Panc1 (cell line): ENCODE measurements at places on chromosomes 7 and 10.
A peak's percentile ranks its signal among the peaks of the same experiment; 100 is the strongest.

GRCh38 chr10:78742730-78743615 lies 325.8 kb upstream of the ZMIZ1 start:
- no peaks in the 10 kb centered on the region for H3K27me3 ChIP-seq
- H3K27ac ChIP-seq, result no peak overlapping the region
- no peaks in the 10 kb centered on the region for H3K4me1 ChIP-seq
- no peaks in the 10 kb centered on the region for H3K36me3 ChIP-seq
- H3K4me3 ChIP-seq, result no peak overlapping the region

GRCh38 chr10:72932259-72933015 lies 22.2 kb downstream of the PLA2G12B start:
- no peaks in the 10 kb centered on the region for H3K36me3 ChIP-seq
- no peak overlapping the region for H3K27ac ChIP-seq
- no peaks in the 10 kb centered on the region for H3K4me1 ChIP-seq
- H3K4me3 ChIP-seq, result no peak overlapping the region
- H3K27me3 ChIP-seq, result 0 out of 2 replicates have a peak, but pooled peaks cover 2% of the 10 kb centered on the region

GRCh38 chr10:124975977-124976514 lies 34.1 kb downstream of the ZRANB1 start:
- no peak for DNase-seq
- H3K4me3 ChIP-seq, result no peak overlapping the region
- peaks cover 5% of the 10 kb centered on the region; the same call in 1 of the 2 replicates for H3K36me3 ChIP-seq

GRCh38 chr7:54831046-54831643 lies 72.1 kb upstream of the SEC61G start:
- no peak overlapping the region for H3K4me3 ChIP-seq
- DNase-seq, result no peak
- H3K36me3 ChIP-seq, result no peaks in the 10 kb centered on the region
- 0 out of 2 replicates have a peak, but pooled peaks cover 3% of the 10 kb centered on the region for H3K4me1 ChIP-seq

- no peak overlapping the region for H3K4me3 ChIP-seq
- no peak for DNase-seq
- 0 out of 2 replicates have a peak, but pooled peaks cover 5% of the 10 kb centered on the region for H3K4me1 ChIP-seq
Observed at GRCh38 chr10:69232252-69232651, 12.1 kb downstream of the HKDC1 start.

DNA sequence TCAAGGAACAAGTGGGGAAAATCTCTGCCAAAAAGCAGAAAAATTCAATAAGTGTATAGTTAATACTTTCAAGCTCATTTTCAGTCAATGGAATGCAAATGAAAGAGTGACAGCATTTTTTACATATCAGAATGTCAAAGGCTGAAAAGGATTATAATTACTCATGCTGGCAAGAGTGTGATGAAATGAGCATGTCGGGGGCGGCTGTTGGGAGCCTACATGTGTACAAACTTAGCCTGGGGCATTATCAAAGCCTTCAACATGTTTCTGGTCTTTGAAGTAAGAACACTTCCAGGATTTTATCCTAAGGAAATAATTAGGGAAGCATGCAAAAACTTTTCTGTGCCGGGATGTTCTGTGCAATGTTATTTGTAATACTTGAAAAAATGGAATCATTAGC lies 221.7 kb upstream of the LYZL1 start:
- no peak overlapping the region for H3K4me3 ChIP-seq
- no peak overlapping the region for H3K27ac ChIP-seq
- peaks cover 2% of the 10 kb centered on the region; the same call in 1 of the 2 replicates for H3K27me3 ChIP-seq
- H3K4me1 ChIP-seq, result no peaks in the 10 kb centered on the region
- no peak for DNase-seq
- H3K36me3 ChIP-seq, result no peaks in the 10 kb centered on the region

GRCh38 chr7:84847790-84848189 lies 339.1 kb downstream of the SEMA3D start:
- H3K4me3 ChIP-seq, result no peak overlapping the region
- no peaks in the 10 kb centered on the region for H3K36me3 ChIP-seq
- no peak overlapping the region for H3K27ac ChIP-seq
- DNase-seq, result no peak

- no peaks in the 10 kb centered on the region for H3K36me3 ChIP-seq
- no peak for DNase-seq
- no peaks in the 10 kb centered on the region for H3K4me1 ChIP-seq
- H3K4me3 ChIP-seq, result no peak overlapping the region
- no peak overlapping the region for H3K27ac ChIP-seq
Observed at GRCh38 chr10:84825330-84825729, 496.9 kb downstream of the CCSER2 start.

GRCh38 chr10:31148951-31149350 lies 117.3 kb upstream of the ZNF438 start:
- H3K4me1 ChIP-seq, result no peaks in the 10 kb centered on the region
- no peak for DNase-seq
- H3K27ac ChIP-seq, result no peak overlapping the region
- no peaks in the 10 kb centered on the region for H3K27me3 ChIP-seq
- H3K4me3 ChIP-seq, result no peak overlapping the region
- no peaks in the 10 kb centered on the region for H3K36me3 ChIP-seq

DNA sequence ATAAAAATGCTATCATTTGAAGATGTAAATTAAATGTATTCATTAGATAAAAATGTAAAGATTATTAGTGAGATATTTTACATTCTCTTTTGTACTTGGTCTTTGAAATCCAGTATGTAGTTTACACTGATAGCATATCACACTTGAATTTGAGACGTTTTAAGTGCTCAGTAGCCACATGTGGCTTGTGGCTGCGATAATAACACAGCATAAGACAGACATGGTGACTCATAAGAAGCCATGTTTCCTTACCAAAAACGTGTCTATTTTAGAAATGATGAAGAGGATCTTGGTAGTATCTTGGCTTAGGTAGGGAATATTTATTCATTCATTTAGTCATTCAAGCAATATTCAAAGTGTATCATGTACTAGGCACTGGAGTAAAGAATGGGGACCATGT lies 149.3 kb downstream of the POU6F2 start:
- no peak overlapping the region for H3K4me3 ChIP-seq
- no peaks in the 10 kb centered on the region for H3K4me1 ChIP-seq
- H3K27me3 ChIP-seq, result no peaks in the 10 kb centered on the region; the same call in 1 of the 2 replicates
- DNase-seq, result no peak

GRCh38 chr10:84783386-84783785 lies 455.0 kb downstream of the CCSER2 start:
- H3K27me3 ChIP-seq, result no peaks in the 10 kb centered on the region
- DNase-seq, result peak; percentile 17
- no peaks in the 10 kb centered on the region for H3K36me3 ChIP-seq
- H3K27ac ChIP-seq, result no peak overlapping the region
- no peaks in the 10 kb centered on the region for H3K4me1 ChIP-seq

- H3K36me3 ChIP-seq, result no peaks in the 10 kb centered on the region
- H3K4me1 ChIP-seq, result no peaks in the 10 kb centered on the region
- no peak overlapping the region for H3K4me3 ChIP-seq
- no peak for DNase-seq
Observed at GRCh38 chr10:107420196-107420595, 255.7 kb upstream of the SORCS1 start.

DNA sequence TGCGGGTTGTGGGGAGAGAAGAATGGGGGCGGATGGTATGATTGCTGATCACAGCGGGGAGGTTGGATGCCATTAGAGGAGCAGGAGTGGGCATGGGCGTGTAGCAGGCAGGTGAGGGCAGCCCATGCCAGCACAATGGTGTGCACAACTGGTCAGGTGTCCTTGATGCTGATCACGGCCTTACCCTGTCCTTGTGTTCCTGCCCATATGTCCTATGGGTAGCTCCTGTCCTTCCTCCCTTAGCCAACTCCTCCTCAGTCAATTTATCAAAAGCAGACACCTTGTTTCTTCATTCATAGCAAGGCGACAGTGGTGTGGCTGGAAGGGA lies 30.7 kb downstream of the WDR86 start:
- no peaks in the 10 kb centered on the region for H3K36me3 ChIP-seq
- no peaks in the 10 kb centered on the region for H3K4me1 ChIP-seq
- H3K27ac ChIP-seq, result no peak overlapping the region
- H3K4me3 ChIP-seq, result no peak overlapping the region
- no peaks in the 10 kb centered on the region for H3K27me3 ChIP-seq
- no peak for DNase-seq

- H3K27ac ChIP-seq, result 0 out of 2 replicates have a peak overlapping the region, but pooled peaks have one; percentile 3
- H3K27me3 ChIP-seq, result no peaks in the 10 kb centered on the region
- no peaks in the 10 kb centered on the region for H3K36me3 ChIP-seq
- DNase-seq, result no peak
Observed at GRCh38 chr10:62025901-62026879, 124.7 kb downstream of the ARID5B start.

DNA sequence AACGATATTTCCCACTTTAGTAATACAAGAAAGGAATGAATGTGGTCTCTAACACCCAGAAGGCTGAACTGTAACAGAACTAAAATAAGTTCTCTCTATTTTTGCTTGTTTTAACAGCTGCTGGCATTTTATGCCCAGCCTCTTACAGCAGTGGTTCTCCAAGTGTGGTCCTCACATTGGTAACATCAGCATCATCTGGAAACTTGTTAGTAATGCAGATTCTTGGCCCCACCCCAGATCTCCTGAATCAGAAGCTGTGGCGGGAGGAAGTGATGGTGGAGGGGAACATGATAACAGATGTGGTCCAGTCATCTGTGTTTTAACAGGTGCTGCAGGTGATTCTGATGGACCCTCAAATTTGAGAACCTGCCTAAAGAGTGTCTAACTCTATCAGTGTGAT lies 170.1 kb downstream of the TMEM26 start:
- no peak for DNase-seq
- H3K4me3 ChIP-seq, result no peak overlapping the region
- H3K27me3 ChIP-seq, result no peaks in the 10 kb centered on the region
- H3K4me1 ChIP-seq, result no peaks in the 10 kb centered on the region

- no peak for DNase-seq
- H3K4me3 ChIP-seq, result no peak overlapping the region
Observed at GRCh38 chr7:131231381-131232220, 96.1 kb upstream of the MKLN1 start.

DNA sequence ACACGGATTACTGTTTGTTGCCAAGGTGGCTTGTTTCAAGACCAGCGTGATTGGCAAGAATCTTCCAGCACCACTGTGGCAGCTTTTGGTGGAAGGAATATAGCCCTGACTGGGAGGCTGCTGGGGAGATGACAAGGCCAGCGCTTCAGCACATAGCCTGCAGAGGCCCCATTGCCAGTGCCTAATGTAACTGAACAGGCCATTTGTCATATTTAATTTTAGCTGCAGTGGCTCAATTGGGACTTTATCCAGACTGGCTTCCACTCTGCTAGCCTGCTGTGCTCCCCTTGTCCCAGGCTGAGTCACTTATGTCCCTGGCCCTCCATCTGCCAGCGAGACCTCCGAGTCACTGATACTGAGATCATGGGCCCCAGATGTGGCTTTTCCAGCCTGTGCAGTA lies 483.1 kb downstream of the GALNT17 start:
- H3K4me3 ChIP-seq, result no peak overlapping the region
- H3K4me1 ChIP-seq, result no peaks in the 10 kb centered on the region
- DNase-seq, result no peak
- no peaks in the 10 kb centered on the region for H3K27me3 ChIP-seq
- H3K27ac ChIP-seq, result no peak overlapping the region

GRCh38 chr10:113261161-113261560 lies 291.7 kb upstream of the HABP2 start:
- no peaks in the 10 kb centered on the region for H3K4me1 ChIP-seq
- no peak overlapping the region for H3K4me3 ChIP-seq
- DNase-seq, result no peak
- H3K27me3 ChIP-seq, result peaks cover 50% of the 10 kb centered on the region

- H3K27me3 ChIP-seq, result no peaks in the 10 kb centered on the region
- no peaks in the 10 kb centered on the region for H3K36me3 ChIP-seq
- no peak for DNase-seq
- no peaks in the 10 kb centered on the region; the same call in 1 of the 2 replicates for H3K4me1 ChIP-seq
- H3K4me3 ChIP-seq, result no peak overlapping the region
Observed at GRCh38 chr10:34407324-34407805, 407.7 kb downstream of the PARD3 start.

- no peak overlapping the region for H3K27ac ChIP-seq
- H3K4me3 ChIP-seq, result no peak overlapping the region
- no peaks in the 10 kb centered on the region for H3K27me3 ChIP-seq
- no peak for DNase-seq
- no peaks in the 10 kb centered on the region for H3K4me1 ChIP-seq
Observed at GRCh38 chr10:28365840-28366239, 63.0 kb upstream of the MPP7 start.

DNA sequence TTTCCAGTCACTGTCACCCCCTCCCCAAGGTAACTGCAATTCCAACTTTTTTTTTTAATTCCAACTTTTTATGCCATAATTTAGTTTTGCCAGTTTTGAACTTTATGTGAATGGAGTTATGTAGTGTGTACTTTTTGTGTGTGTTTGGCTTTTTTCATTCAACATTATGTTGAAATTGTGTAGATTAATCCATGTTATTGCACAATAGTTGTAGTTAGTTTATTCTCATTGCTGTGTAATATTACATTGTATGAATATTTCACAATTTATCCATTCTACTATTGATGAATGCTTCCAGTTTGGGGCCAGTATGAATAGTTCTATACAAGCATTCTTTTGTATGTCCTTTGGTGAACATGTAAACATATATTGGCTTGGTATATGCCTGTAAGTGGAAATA lies 32.5 kb downstream of the MXI1 start:
- H3K27me3 ChIP-seq, result no peaks in the 10 kb centered on the region
- no peak overlapping the region for H3K4me3 ChIP-seq
- H3K27ac ChIP-seq, result no peak overlapping the region
- no peaks in the 10 kb centered on the region; the same call in 1 of the 2 replicates for H3K36me3 ChIP-seq
- no peak for DNase-seq

GRCh38 chr10:113071446-113071845 lies 121.4 kb downstream of the TCF7L2 start:
- no peak for DNase-seq
- no peak overlapping the region for H3K4me3 ChIP-seq
- peaks cover 77% of the 10 kb centered on the region for H3K4me1 ChIP-seq
- peak overlapping the region; percentile 99 for H3K27ac ChIP-seq
- no peaks in the 10 kb centered on the region for H3K27me3 ChIP-seq
- H3K36me3 ChIP-seq, result no peaks in the 10 kb centered on the region

DNA sequence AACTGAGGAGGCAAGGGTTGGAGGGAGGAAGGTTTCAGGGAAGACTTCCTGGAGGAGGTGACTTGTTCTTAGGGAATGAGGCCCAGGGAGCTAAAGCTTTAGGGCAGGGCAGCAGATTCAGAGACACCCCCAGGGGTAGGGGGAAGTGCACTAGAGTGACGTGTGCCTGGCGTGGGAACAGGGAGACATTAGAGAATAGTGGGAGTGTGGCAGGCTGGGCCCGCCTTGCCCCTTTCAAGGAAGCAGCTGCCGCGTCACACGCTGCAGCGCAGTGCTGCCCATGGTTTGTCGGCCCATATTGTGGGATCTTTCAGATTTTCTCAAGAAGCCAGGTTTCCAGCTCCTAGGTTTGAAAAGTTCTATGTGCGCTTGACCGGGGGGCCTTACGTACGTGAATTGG lies 139.4 kb downstream of the LHPP start:
- no peak overlapping the region for H3K4me3 ChIP-seq
- H3K27ac ChIP-seq, result no peak overlapping the region
- no peaks in the 10 kb centered on the region for H3K36me3 ChIP-seq
- no peaks in the 10 kb centered on the region for H3K4me1 ChIP-seq
- DNase-seq, result no peak

DNA sequence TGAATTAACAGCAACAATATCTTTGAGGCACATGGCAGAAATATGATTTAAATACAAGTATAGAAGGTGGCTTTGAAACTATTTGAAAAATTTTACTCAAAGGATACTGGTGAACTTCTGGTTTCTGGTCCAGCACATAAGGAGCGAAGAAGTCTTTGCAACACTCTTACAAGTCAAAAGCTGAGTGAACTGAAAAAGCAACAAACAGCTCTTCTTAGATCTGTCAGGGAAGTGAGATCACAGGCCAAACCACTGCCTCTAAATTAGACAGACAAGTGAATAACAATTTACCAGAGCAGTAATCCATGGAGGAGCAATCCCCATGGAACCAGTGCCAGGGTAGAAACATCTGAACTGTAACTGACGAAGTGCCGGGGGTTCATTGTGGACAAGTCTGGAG lies 9.6 kb upstream of the VWC2 start:
- no peaks in the 10 kb centered on the region for H3K4me1 ChIP-seq
- no peaks in the 10 kb centered on the region for H3K27me3 ChIP-seq
